ENCODE measurements at places on chromosomes 1 and 21.

DNA sequence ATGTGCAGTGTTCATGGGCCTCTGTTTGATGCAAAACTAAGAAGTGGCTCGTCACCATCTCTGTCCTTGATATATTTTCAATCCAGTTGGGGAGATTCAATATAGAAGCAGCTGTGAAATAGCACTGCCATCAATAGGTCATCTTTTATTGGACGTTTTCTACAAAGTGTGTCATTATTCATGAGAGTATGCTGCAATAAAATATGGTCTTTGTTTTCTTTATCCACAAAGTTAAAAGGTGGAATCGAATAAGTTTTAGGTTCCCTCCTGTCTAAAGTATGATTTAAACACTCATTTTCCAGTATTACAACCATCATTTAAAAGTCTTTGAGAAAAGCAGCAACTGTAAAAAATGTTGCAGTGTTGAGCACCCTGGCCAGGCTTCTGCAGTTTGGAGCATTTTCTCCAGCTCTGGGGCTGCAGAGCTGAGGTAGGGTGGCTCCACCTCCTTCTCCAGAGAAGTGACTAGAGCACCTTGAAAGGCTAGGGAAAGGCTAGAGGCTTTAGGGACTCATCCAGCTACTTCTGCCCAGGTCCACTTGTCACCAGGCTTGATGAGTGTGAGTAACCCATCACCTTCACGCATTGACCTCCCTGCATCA, 56.5 kb upstream of the DNAH14 start:
- DNase-seq, result no peak

GRCh38 chr1:89732643-89733222, 88.1 kb upstream of the LRRC8D start:
- DNase-seq, result no peak

GRCh38 chr21:44084496-44085241, 22.5 kb upstream of the PWP2 start:
- no peak for DNase-seq

GRCh38 chr1:17277511-17278159, 28.7 kb downstream of the PADI3 start:
- DNase-seq, result no peak

- DNase-seq, result no peak
Measured at GRCh38 chr1:220338759-220339158, 66.5 kb upstream of the RAB3GAP2 start.

GRCh38 chr1:211910913-211911485, 80.4 kb upstream of the LPGAT1 start:
- DNase-seq, result peak; percentile 36

DNA sequence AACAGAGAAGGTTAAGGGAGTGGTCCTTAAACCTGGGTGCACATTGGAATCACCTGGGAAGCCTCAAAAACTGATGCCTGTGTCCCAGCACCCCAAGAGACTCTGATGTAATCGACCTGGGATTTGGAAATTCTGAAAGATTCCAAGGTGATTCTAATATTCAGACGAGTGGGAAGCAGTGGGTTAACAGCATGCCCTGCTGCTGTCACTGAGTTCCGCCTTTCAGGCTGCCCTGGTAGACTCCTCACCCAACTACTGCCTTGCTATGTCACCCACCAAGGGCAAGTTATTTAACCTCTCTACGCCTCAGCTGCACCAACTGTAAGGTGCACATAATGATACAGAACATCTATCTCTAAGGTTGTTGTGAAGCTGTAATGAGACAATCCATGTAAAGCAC, 59.2 kb downstream of the CD34 start:
- DNase-seq, result no peak

- peak; percentile 75 for DNase-seq
Measured at GRCh38 chr1:205255941-205256780, 28.4 kb downstream of the TMCC2 start.

DNA sequence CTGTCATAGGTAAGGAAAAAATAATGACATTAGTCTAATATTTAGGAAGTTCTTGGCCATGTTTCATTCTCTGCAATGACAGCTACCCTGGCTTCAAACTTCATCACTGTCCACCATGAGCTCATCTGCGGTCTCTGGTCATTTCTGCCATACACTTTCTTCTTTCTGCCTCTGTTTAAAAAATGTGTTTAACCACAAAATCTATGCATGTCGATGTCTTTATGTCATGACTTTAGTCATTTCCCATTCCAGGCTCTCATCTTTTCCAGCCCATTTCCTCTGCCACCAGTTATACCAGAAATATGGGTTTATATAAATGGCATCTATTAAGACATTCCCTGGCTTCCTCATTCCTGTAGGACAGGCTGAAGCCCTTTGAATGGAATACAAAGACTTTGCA, 68.5 kb upstream of the DUSP10 start:
- no peak for DNase-seq

- DNase-seq, result no peak
Measured at GRCh38 chr1:1247341-1247913, 905 bp upstream of the C1QTNF12 start.

DNA sequence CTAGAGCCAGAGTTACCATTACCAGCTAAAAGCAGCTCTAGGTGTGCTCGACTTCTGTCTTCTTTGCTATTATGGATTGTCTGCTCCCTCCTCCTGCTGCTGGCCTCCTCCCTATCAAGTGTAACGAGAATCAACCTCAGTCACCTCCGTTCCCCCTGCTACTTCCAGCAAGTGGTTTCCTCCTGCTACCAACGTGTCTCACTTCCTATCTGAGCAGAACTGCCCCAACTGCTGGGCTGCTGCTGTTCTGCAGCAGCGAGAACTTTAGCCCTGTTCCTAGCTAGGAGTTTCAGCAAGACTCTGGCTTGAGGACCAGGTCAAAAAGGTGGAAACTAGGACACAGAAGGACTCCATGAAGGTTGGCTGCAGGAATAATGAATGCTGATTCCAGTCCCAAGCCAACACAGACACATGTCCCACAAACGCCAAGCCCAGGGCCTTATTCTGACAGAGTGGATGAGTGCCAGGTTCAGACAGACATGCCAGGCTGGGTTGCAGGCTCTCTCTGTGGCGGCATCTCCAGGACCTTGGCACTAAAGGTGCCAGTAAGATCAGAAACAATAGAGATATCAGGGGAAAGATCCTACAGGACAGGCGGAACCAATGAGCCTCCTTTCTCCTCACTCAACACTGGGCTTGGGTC, 46.9 kb downstream of the CD34 start:
- no peak for DNase-seq

- DNase-seq, result no peak
Measured at GRCh38 chr1:98677288-98677687, 15.8 kb downstream of the SNX7 start.

DNA sequence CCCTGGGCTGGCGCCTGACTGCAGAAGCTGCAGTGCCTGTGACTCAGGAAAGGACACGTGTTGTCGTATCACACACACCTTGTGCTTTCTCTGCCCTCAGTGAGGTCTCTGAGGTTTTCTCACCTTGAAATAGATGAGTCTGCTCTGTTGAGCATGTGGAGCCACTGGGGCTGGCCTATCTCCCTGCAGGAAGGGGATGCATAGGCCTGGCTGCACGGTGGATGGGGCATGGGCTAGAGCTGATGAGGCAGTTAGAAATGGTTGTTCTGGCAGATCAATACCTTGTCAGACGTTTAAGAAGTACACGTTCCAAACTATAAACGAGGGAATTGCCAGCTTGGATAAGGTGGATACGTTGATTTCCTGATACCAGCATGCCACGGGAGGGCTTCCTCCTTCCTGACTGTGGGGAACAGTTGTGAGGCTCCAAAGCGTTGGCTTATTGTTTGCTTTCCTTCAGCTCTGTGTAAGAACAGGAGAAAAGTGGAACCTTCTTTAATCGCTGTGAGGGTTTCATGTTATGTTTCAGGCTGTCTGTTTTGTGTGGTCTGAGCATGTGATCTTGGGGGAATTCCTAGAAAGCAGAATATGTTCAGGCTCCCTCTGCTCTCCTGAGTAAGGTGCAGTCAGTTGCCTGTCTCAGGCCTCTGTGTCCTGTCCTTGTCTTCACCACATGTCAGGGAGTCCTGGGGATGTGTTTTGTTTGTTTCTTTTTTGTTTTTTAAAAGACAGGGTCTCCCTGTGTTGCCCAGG, 44.8 kb downstream of the PCNT start:
- no peak for DNase-seq

- DNase-seq, result no peak
Measured at GRCh38 chr1:34879230-34879629, 19.7 kb upstream of the SMIM12 start.

DNA sequence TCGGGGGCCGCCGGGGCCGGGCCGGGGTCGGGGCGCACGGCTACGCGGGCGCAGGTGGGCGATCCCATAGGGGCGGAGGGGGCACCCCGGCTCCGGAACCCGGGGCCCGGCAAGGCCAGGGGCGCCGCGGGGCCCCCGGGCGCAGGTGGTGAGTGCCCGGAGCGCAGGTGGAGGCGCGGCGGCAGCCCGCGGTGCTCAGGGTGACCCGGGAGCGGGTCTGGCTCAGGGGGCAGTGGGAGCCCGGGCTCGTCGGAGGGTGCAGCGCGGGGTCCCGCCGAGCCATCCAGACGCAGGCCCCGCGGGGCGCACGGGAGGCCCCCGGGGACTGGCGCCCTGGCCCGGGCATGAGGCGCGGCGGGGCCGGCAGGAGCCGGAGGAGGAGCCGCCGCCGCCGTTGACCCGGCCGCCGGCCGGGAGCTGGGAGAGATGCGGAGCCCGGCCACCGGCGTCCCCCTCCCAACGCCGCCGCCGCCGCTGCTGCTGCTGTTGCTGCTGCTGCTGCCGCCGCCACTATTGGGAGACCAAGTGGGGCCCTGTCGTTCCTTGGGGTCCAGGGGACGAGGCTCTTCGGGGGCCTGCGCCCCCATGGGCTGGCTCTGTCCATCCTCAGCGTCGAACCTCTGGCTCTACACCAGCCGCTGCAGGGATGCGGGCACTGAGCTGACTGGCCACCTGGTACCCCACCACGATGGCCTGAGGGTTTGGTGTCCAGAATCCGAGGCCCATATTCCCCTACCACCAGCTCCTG, 489 bp downstream of the CELSR2 start:
- no peak for DNase-seq

GRCh38 chr21:35345954-35346353, 296.9 kb upstream of the RUNX1 start:
- DNase-seq, result no peak

DNA sequence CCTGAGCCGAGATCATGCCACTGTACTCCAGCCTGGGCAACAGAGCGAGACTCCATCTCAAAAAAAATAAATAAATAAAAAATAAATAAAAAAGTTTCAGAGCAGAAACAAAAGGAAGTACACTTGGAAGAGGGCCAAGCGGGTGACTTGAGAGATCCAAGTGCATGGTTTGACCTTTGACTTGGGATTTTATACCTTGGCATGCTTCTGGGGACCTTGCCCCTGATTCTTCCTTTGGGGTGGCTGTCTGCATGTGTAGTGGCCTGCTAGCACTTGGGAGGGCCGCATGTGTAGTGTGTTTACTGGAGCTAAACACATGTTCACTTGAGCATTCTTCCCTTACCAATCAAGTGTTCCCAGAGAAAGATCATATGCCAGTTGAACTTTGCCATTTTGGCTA, 114.0 kb downstream of the DTL start:
- no peak for DNase-seq

GRCh38 chr1:33383489-33383888, 47.4 kb downstream of the PHC2 start:
- no peak for DNase-seq

DNA sequence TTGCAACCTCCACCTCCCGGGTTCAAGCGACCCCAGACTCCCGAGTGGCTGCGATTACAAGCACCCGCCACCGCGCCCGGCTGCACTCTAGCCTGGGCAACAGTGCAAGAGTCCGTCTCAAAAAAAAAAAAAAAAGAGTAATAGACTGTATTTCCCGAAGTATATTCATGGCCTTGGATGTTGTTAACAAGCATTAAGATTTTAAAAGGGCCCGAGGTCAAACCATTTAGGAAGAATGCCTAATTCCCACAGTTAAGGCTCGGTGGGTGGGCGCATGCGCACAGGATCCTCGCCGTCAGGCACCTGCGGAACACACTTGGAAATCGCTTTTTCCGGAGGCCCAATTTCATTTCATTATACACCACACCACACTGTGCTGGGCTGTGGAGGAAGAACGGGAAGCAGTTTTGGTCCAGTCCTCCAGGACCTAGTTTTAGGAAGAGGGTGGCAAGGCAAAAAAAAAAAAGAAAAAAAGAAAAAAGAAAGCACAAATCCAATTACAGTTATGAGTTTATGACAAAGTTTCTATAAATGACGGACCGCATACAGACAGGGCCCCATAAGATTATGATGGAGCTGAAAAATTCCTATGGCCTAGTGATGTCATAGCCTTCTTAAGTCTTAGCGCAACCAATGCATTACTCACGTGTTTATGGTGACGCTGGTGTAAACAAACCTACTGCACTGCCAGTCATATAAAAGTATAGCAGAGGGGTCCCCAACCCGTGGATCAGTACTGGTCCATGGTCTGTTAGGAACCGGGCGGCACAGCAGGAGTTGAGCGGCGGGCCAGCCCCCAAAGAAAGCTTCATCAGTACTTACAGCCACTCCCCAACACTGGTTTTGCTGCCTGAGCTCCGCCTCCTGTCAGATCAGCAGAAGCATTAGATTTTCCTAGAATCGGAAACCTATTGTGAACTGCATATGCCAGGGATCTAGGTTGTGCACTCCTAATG, 38.2 kb downstream of the H3-3A start:
- DNase-seq, result no peak

DNA sequence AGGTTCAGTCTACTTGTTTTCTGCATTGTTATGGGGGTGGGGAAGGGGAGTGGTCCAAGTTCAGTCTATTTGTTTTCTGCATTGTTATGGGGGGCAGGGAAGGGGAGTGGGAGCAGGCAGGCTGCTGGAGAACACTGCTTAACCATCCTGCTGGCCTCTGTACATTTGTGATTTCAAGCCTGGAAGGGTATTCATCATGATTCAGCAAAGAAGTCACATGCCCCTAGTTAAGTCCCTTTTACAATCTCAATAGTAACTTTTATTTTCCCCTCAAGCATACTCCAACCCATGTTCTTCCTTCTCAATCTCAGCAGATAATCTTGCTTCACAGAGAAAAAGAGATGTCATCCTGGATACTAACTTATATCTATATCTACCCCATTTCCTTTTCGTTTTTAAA, 7.9 kb downstream of the LYST start:
- DNase-seq, result no peak

Measured in bone marrow (tissue), 2 donors.